ENCODE measurements at places on chromosomes 2 and 18. TPM values are rescaled to one million over a fixed set of nuclear protein-coding genes. Genes with fewer than 3 reads are reported as not detected.

The OTX1 gene
- not detected for polyA plus RNA-seq

The AMER3 gene
- polyA plus RNA-seq, result 11.4 TPM

The SRBD1 gene
- polyA plus RNA-seq, result 15.5 TPM

- DNase-seq, result no peak
Measured at GRCh38 chr2:34670482-34670881, 1071.4 kb upstream of the FAM98A start.

The CRACDL gene
- polyA plus RNA-seq, result 2.7 TPM

DNA sequence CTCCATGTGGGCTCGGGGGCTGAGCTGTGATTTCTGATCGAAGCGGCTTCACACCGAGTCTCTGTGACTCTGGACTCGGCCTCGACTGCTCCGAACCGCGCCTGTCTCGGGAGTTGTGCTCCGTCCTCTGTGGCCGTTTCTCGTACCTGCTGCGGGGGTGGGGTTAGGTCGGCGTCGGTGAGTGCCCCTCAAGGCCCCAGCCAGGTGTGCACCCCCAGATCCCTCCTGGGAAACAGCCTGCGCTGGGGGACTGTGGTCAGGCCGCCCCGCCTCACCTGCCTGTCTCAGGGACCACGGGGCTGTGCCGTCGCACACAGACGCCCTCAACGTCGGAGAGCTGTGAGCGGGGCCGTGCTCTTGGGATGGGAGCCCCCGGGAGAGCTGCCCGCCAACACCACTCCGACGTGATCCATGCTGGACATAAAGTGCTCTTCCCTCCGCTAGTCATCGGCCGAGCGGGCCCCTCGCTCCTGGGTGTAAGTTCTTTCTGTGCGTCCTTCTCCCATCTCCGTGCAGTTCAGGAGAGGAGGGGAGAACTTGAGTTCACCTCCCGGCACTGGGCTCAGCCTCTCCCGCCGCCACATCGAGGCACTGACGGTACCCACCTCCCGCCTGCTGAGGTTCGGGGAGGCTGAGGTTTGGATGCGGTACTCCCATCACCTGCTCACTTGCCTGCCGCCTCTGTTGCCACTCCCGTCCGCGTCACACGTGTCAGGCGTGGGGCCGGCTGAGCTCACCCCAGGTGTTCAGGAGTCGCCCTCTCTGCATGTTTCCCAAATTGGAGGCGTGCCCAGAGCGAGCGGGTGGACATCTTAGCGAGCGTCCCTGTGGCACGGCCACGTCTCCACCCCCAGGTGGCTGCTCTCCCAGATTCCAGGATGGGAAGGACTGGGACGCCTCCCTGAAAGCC lies 55.7 kb downstream of the CTDP1 start:
- DNase-seq, result no peak

GRCh38 chr2:213104092-213104902 lies 47.1 kb downstream of the IKZF2 start:
- no peak for DNase-seq

GRCh38 chr2:64481665-64482064 lies 27.7 kb downstream of the LGALSL start:
- no peak for DNase-seq

GRCh38 chr2:22454826-22455485 lies 930.0 kb upstream of the KLHL29 start:
- no peak for DNase-seq

DNA sequence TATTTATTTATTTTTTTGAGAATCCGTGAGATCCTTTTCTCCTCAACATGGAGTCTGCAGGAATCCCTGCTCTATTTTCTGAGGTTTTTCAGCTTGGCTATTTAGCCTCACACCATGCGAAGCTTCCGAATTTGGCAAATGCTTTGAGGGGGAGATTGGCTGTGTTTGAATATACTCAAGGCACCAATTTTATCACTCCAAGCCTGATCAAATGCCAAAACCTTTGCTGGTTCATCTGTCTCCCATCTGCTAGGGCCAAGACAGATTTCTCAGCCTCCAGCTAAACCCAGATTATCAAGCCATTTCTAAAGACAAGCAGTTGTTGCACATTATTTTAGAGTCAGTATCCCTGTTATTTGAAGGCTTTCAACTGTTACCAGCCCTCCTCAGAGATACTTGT lies 295.7 kb downstream of the XIRP2 start:
- DNase-seq, result peak; percentile 93
